ENCODE measurements at places on chromosomes 3 and 15. TPM values are rescaled to one million over a fixed set of nuclear protein-coding genes. Genes with fewer than 3 reads are reported as not detected.

- no peak for DNase-seq
Observed at GRCh38 chr3:162441716-162442115, 945.1 kb downstream of the OTOL1 start.

GOLGA6L10 gene
- total RNA-seq = 3.8 TPM

- no peak for DNase-seq
Observed at GRCh38 chr15:99995543-99995942, 262.3 kb upstream of the LYSMD4 start.

- DNase-seq = no peak
Observed at GRCh38 chr3:172516318-172517214, 6.7 kb downstream of the TNFSF10 start.

DNA sequence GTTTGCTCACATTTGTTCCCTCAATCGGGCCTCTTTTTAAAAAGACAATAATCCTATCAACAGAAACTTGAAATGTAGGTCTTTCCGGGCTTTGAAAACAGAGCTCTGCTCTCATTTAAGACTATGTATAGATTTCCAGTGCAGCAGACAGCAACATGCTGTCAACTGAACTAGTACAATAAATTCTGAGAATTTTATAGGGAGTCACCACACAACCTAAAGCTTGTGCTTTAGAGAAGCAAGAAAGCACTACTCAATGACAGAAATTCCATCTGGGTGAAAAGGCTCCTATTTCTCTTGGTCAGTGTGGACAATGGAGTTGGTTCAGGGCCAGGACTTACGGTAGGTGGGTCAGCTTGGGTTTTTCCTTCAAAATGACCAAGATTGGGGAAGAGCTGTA lies 583.5 kb downstream of the ROBO1 start:
- DNase-seq = no peak

PLA2G4B gene
- 64.9 TPM for total RNA-seq

DNA sequence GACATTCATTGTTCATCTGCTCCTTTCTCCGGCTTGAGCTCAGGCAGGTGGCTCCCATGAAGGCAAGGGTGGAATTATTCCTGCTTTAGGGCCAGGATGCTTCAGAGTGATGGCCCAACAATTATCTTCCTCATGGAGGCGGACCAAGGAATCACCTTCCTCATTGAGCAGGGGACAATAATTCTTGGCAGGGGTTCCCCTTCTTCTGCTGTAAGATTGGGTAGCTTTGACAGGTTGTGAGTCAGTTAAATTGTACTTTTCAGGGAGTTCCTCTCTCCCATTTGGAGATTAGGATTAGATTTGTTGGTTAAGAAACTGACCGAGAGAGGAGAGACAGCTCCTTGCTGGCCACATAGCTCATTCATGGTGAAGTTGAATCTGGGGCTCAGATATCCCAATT lies 31.4 kb upstream of the CD47 start:
- no peak for DNase-seq

- DNase-seq = no peak
Observed at GRCh38 chr3:69462826-69463100, 76.9 kb upstream of the FRMD4B start.

DNA sequence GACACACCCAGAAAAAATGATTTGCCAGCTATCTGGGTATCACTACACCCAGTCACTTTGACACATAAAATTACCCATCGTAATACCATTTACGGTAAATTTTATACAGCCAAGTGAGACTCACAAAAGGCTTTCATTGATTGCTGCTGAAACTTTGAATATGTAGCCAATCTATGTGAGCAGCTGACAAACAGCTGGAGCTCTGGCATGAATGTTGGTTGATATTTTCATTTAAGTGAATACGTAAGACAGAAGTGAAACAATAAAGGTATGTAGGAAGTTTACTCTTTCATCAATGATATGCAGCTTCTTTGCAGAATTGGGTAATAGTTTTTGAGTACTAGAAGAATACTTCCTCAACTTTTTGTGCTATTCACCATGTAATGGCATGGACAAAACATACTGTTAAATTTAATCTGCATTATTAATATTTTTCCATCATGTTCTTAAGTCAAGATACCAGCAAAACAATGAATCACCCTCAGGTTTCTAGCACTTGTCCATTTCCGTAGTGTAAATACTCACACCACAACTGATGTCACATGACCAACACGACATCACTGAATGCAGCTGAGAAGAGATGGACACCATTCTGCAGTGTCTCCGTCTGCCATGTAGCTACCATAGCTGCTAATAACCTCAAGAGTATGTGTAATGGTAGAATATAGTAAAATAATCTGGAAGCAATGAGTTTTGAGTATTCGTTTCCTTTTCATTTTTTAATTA lies 205.9 kb upstream of the HES1 start:
- DNase-seq = no peak

AGBL1 gene
- not detected for total RNA-seq

SEMA3B gene
- 1.1 TPM for total RNA-seq

GRCh38 chr3:31974964-31975363 lies 6.1 kb downstream of the OSBPL10 start:
- DNase-seq = no peak

SLC28A2 gene
- not detected for total RNA-seq

DNA sequence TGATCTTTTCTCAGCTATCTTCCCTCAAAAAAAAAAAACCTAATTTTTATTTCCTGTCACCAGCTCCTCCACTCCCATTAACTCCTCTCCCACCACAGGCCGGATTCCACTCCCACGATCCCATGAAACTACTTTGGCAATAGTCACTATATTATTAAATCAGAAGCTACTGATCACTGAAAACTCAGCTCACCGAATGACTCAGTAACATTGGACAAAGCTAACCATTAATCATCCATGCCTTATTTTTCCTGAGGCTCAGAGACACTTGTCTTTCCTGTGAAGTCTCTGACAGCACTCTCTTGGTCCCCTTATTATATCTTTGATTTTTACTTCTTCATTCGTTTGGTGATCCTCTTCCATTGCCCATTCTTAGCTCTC lies 260.2 kb downstream of the CGGBP1 start:
- no peak for DNase-seq

GRCh38 chr15:92808598-92809063 lies 91.5 kb upstream of the CHD2 start:
- no peak for DNase-seq

CP gene
- total RNA-seq = not detected

DNA sequence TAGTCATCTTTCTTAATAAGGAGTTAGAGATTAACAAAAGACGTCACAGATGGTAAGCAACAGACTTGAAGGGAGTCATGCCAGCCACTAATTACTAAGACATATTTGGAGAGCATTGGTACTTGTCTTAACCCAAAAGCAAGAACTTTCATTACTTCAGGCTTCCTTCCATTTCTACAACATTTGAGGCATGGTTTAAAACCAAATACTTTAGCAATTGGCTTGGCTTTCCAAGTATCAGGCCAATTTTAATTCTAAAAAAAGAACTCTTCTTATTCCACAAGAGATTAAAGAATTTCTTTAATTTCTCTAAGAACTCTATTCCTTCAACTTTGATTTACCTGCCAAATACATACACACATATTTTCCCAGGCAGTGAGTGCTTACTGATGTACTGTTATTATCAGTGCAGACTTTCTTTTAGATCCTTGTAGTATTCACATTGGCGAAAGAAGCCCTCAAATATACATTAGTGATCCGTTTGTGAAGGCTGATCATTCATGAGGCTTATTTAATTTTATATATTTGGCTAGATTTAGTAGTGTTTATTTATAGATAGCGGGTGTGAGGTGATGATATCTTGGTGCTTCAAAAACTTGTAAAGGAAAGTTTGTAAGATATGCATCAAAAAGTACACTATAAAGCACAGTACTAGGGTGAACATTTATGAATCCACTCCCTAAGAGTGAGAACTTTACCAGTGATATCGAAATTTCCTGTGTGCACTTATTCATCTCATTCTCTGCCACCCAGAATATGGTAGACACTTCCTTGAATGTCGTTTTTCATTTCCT lies 229.2 kb downstream of the MFSD1 start:
- DNase-seq = no peak

GRCh38 chr3:9914559-9915253 lies 2.2 kb upstream of the IL17RC start:
- DNase-seq = no peak

SPATA12 gene
- not detected for total RNA-seq

- DNase-seq = no peak
Observed at GRCh38 chr3:121974601-121975111, 47.4 kb downstream of the ILDR1 start.

TBC1D23 gene
- total RNA-seq = 34.7 TPM

GRCh38 chr15:42612367-42612912 lies 37.0 kb downstream of the STARD9 start:
- DNase-seq = no peak

- DNase-seq = no peak
Observed at GRCh38 chr3:184563561-184563925, 2.0 kb downstream of the EPHB3 start.

DNA sequence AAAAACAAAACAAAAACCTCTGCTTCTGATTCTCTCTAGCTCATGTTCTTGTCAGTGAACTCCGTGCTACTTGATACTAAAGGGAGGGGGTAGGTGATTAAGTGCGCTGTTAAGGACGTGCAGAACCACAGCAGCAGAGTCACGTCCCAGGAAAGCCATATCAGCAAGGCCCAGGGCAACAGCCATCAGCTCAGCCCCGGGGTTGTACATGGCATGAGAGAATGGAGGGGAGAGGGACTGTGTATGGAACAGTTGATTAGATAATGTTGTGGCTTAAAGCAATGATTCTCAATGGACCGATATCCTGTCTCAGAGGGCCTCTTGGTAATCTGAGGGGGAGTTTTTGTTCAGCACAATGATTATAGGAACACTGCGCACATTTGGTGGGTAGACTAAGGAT lies 27.6 kb downstream of the C2CD4A start:
- no peak for DNase-seq

GRCh38 chr15:57215881-57216280 lies 160.4 kb upstream of the CGNL1 start:
- no peak for DNase-seq

CIP2A gene
- 4.8 TPM for total RNA-seq

- DNase-seq = no peak
Observed at GRCh38 chr3:52606373-52607085, 70.1 kb downstream of the UQCC5 start.

GRCh38 chr3:32502118-32502945 lies at the start of gene CMTM6:
TSS of gene CMTM6 (minus strand) at chr3:32502852. CDS start at chr3:32502745, 107 bp downstream.
- DNase-seq = peak; percentile 49

GRCh38 chr15:62211348-62211747 lies 46.3 kb upstream of the C2CD4B start:
- DNase-seq = no peak

IL5RA gene
- not detected for total RNA-seq

TTC23 gene
- total RNA-seq = 0.47 TPM

DNA sequence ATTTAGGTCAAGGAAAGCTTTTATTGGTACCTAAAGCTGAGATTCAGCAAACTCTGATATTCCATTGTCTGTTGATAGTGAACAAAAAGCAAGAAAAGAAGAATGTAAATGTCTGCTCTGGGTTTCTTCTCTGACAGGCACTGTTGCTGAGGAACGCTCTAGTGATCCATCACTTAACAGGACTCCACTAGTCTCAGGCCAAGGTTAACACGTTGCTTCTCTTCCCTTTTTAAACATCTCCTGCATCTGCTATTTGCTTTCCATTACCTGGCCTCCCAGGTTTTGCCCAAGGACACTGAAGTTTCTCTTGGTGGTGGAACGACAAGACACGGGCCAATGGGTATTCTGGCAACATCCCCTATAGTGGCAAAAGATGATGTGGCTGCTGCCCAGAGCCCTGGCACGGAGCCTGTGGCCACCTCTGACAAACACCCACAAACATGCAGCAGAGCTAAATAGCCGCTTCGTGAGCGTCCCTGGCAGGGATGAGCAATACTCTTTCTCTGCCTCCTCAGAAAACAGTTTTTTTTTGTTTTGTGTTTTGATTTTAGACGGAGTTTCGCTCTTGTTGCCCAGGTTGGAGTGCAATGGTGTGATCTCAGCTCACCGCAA lies 97.8 kb upstream of the AKAP13 start:
- no peak for DNase-seq

DNA sequence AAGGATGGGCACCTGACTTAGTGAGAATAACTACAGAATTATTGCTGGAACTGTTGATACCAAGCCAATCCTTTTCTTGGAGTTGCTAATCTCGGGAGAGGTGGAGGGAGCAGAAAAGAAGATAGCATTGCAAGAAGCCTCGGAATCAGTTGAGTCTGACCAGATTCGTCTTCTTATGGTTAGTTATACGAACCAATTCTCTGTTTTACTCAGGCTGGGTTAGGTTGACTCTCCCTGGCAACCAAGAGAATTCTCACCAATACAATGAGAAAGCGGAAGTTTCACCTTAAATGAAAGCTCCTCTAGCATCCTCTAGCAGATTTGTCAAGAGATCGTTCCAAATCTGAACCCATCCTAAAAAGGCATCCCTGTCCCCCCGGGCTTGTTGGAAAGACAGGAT lies 43.5 kb upstream of the UBE2E1 start:
- no peak for DNase-seq

GRCh38 chr15:82172506-82172905 lies 90.0 kb downstream of the EFL1 start:
- no peak for DNase-seq

GRCh38 chr3:43587303-43587702 lies 34.5 kb downstream of the ANO10 start:
- no peak for DNase-seq

MORC1 gene
- total RNA-seq = not detected

- DNase-seq = no peak
Observed at GRCh38 chr3:52882377-52882776, 15.0 kb downstream of the STIMATE start.

GRCh38 chr3:32876920-32877319 lies 59.1 kb downstream of the TRIM71 start:
- DNase-seq = no peak

GCSAM gene
- 15.1 TPM for total RNA-seq

GRCh38 chr3:177108648-177109047 lies 88.6 kb downstream of the TBL1XR1 start:
- no peak for DNase-seq

TM4SF1 gene
- not detected for total RNA-seq

DNA sequence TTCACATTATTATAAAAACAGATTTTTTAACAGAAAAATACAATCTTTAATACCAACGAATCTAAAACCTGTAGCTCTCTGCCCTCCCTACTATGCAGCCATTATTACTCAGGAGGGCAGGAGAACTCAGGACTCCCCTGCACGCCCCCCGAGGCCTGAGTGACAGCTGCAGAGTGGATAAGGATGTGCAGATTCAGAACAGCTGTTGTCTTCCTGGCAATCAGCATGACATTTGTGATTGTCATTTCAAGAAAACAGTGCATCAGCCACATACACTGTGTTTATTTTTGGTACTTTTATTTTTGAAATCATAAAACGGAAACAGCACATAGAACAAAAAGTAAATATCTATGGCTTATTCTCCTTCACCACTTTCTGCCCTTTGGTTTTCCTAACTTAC lies 450.8 kb downstream of the OCA2 start:
- no peak for DNase-seq

DNA sequence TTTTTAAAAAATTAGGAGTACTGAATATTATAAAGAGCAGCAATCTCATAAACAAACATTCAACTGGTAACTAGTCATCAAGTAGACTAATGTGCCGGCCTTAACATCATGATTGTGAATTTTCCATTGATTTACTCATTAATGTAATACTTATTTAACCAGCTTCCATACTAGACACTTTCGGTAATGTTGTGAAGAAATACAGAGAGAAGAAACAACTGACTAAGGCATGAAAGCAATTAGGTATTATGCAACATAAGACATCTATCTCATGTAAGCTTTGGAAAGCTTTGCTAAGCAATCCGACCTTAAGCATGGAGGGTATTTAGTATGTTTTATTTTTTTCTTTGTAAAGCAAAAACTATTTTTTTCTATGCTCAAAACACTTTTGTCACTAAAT lies 108.0 kb downstream of the IL1RAP start:
- no peak for DNase-seq
